Activated CD8-positive, alpha-beta T cell treated with anti-CD3 and anti-CD28 coated beads for 36 hours (primary cell): ENCODE measurements at places on chromosomes 1 and 21. TPM values are rescaled to one million over a fixed set of nuclear protein-coding genes. Genes with fewer than 3 reads are reported as not detected.

Gene MAP3K6
- total RNA-seq, result 8.3 TPM

Gene CELA3B
- total RNA-seq, result not detected

Gene PPIAL4G
- total RNA-seq, result not detected

Gene AUNIP
- 10.3 TPM for total RNA-seq

Gene SCCPDH
- 41.7 TPM for total RNA-seq

Gene FCRL2
- not detected for total RNA-seq

Gene MEX3A
- 0.45 TPM for total RNA-seq

Gene SLC30A10
- total RNA-seq, result not detected

Gene SPRR2E
- not detected for total RNA-seq

Gene CDA
- total RNA-seq, result not detected

DNA sequence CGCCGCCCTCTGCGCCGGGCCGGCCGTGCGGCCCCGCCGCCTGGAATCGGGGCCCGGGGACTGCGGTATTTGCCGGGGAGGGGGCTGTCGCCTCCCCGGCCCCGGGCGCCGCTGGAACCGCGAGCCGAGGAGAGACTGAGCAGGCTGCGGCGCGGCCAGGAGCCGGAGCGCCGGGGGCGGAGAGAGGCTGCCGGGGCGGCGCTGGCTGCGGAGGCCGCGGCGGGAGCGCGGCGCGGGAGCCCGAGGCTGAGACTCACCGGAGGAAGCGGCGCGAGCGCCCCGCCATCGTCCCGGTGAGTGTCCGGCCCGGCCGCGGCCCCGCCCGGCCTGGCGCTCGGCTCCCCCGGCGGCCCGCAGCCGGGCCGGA lies 746 bp downstream of the DYRK1A start:
- peaks cover 11% of the 10 kb centered on the region for H3K36me3 ChIP-seq
- peak; percentile 22 for DNase-seq
- H3K4me1 ChIP-seq, result peaks cover 36% of the 10 kb centered on the region
- H3K27me3 ChIP-seq, result no peaks in the 10 kb centered on the region

- H3K4me3 ChIP-seq, result no peak overlapping the region
- H3K4me1 ChIP-seq, result peaks cover 6% of the 10 kb centered on the region
- H3K27ac ChIP-seq, result no peak overlapping the region
- no peak for DNase-seq
- H3K36me3 ChIP-seq, result no peaks in the 10 kb centered on the region
- peaks cover 13% of the 10 kb centered on the region for H3K27me3 ChIP-seq
These were observed 60.0 kb upstream of the TMPRSS2 start for GRCh38 chr21:41567901-41568510.

GRCh38 chr21:32073190-32073589 lies 200.4 kb downstream of the HUNK start:
- no peaks in the 10 kb centered on the region for H3K27me3 ChIP-seq
- no peak overlapping the region for H3K27ac ChIP-seq
- H3K36me3 ChIP-seq, result no peaks in the 10 kb centered on the region

GRCh38 chr1:25055961-25056360 lies 125.9 kb upstream of the RUNX3 start:
- no peak overlapping the region for H3K27ac ChIP-seq
- no peak overlapping the region for H3K4me3 ChIP-seq
- peaks cover 3% of the 10 kb centered on the region for H3K27me3 ChIP-seq
- no peak for DNase-seq

- H3K4me3 ChIP-seq, result no peak overlapping the region
- H3K27me3 ChIP-seq, result peaks cover 6% of the 10 kb centered on the region
- no peaks in the 10 kb centered on the region for H3K4me1 ChIP-seq
- H3K36me3 ChIP-seq, result no peaks in the 10 kb centered on the region
These were observed 79.5 kb upstream of the SLC45A1 start for GRCh38 chr1:8238141-8239038.

- DNase-seq, result no peak
- H3K27ac ChIP-seq, result no peak overlapping the region
- no peak overlapping the region for H3K4me3 ChIP-seq
- no peaks in the 10 kb centered on the region for H3K27me3 ChIP-seq
- H3K36me3 ChIP-seq, result no peaks in the 10 kb centered on the region
These were observed 33.7 kb downstream of the PSEN2 start for GRCh38 chr1:226903819-226904716.

DNA sequence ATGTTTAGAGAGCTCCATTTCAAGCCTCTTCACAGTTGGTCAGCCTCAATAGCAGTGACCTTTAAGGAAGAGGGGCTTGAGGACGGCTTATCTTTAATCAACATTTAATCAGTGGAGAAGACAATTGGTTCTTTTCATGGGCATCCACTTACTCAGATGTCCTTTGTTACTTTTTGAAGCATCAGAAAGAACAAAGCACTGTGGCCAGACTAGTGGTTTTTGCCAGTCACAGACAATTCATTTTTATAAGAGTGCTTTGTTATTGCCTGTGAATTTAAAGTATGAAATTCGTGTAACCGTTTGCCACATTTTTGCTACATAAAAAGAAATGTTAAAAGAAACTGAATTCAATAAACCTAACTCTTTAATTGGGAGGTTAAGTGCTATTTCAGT lies 222.8 kb downstream of the TPR start:
- DNase-seq, result no peak
- no peaks in the 10 kb centered on the region for H3K4me1 ChIP-seq
- H3K27ac ChIP-seq, result no peak overlapping the region
- H3K4me3 ChIP-seq, result no peak overlapping the region
- H3K27me3 ChIP-seq, result peaks cover 10% of the 10 kb centered on the region

DNA sequence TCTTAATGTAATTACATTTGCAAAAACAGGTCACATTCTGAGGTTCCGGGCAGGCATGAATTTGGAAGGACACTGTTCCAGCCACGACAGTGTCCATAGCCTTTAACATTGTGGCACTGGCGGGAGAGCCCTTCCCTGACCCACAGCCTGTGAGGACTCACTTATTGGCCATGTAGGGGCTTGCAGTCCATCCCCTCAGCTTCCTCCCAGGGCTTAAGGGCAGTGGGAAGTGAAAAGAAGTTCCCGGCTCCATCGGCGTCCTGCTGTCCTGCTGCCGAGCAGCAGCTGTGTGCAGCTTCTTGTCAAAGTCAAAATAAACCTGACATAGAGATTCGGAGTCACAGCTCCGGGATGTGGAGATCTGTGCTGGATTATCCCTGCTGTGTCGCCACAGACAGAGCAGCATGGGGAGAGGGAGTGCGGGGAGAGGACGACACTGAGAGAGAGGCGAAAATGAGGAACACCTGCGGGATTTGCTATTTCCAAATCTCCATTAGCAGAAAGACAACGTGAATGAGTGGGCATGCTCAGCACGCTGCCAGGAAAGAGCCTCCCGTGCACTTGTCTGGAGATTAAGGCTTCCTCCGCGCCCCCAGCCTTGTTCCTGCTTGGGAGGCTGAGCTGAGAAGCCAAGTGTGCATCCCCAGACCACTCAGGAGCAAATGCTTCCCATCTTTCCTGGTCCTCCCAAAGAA lies 260.3 kb downstream of the ASTN1 start:
- DNase-seq, result no peak
- no peaks in the 10 kb centered on the region for H3K4me1 ChIP-seq
- H3K27me3 ChIP-seq, result no peaks in the 10 kb centered on the region

DNA sequence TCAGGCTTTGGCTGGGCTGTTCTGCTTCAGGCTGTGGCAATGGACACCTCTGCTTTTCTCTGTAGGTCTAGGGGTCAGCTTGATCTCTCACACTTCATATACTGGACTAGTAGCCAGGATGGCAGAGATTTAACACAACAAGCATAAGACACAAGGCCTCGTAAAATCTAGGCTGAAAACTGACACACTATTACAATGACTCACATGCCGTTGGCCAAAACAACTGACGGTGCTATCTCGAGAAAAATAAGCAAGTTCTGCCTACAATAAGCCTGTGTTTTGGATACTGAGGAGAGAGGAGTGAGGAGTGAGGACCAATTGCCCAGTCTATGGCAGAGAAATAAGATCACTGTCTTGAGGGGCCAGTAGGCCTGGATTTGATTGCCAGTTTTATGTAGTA lies 840.7 kb upstream of the ADAMTS5 start:
- no peaks in the 10 kb centered on the region for H3K27me3 ChIP-seq
- DNase-seq, result no peak
- no peaks in the 10 kb centered on the region for H3K36me3 ChIP-seq
- no peak overlapping the region for H3K27ac ChIP-seq
- H3K4me3 ChIP-seq, result no peak overlapping the region

DNA sequence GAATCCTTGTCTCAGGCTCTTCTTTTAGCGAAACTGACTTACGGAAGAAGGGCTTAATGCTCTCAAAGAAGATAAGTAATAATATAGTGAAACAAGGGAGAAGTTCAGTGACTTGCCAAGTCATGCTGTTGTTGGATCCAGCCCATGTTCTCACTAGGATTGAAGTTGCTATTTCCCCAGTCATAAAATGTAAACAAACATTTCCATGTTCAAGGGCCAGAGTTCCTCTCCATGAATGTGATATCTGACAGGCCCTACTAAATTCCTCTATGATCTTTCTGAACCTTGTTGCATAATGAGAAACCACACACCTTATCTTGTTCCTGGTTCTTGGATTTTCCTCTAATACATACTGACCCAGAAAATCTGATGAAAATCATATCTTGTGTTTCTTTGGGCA lies 876.5 kb upstream of the B3GALT2 start:
- peaks cover 15% of the 10 kb centered on the region for H3K36me3 ChIP-seq
- no peak for DNase-seq
- H3K27me3 ChIP-seq, result no peaks in the 10 kb centered on the region
- H3K4me3 ChIP-seq, result no peak overlapping the region

- no peak overlapping the region for H3K4me3 ChIP-seq
- DNase-seq, result no peak
- H3K4me1 ChIP-seq, result peaks cover 41% of the 10 kb centered on the region
- no peaks in the 10 kb centered on the region for H3K27me3 ChIP-seq
These were observed 12.2 kb downstream of the AKIRIN1 start for GRCh38 chr1:39003281-39003680.

DNA sequence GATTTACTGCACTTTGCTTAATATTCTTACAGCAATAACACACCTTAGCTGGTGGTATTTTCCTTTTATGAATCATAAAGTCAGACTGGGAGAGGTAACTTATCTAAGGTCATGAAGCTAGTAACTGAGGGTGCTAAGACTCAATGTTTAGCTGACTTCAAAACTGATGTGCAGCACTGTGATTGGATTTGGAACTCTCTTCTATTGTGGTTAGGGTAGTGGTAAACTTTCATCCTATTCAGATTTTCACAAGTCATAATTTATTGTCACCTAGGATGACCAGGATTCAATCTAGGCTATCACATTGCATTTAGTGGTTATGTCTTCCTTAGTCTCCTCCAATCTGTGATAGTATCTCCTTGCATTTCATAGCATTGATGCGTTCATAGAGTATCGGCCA lies 18.9 kb downstream of the EPB41 start:
- H3K27me3 ChIP-seq, result no peaks in the 10 kb centered on the region
- H3K36me3 ChIP-seq, result peaks cover 14% of the 10 kb centered on the region
- peaks cover 70% of the 10 kb centered on the region for H3K4me1 ChIP-seq
- peak overlapping the region; percentile 40 for H3K27ac ChIP-seq
- no peak overlapping the region for H3K4me3 ChIP-seq
- DNase-seq, result no peak

DNA sequence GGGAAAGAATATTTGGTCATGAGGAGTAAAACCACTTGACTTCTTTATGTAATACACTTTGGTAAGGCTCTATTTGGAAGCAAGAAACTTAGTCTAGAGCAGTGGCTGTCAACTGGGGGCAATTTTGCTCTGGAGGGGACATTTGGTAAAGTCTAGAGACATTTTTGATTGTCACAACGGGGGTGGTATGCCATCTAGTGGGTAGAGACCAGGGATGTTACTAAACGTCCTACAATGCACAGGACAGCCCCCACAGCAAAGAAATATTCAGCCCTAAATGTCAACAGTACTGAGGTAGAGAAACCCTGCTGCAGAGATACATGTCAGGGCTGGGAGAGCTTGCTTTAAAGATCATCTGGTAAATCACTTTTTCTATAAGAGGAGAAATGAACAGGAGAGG lies 13.5 kb downstream of the FUCA1 start:
- H3K4me3 ChIP-seq, result no peak overlapping the region
- DNase-seq, result peak; percentile 42
- H3K27ac ChIP-seq, result no peak overlapping the region
- H3K4me1 ChIP-seq, result no peaks in the 10 kb centered on the region
- peaks cover 7% of the 10 kb centered on the region for H3K36me3 ChIP-seq

DNA sequence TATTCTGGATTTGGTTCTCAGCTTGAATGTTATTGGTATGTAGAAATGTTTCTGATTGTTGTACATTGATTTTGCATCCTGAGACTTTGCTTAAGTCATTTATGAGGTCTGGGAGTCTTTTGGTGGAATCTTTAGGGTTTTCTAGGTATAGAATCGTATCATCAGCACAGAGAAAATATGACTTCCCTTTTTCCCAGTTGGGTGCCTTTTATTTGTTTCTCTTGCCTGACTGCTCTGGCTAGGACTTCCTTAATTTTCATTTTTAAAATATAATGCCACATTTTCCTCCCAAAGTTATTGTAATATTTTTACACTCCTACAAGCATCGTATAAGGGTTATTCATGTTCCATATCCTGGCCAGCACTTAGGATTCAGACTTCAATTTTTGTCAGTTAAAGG lies 111.1 kb downstream of the FNBP1L start:
- H3K27me3 ChIP-seq, result peaks cover 8% of the 10 kb centered on the region
- no peaks in the 10 kb centered on the region for H3K36me3 ChIP-seq
- no peak overlapping the region for H3K27ac ChIP-seq
- H3K4me1 ChIP-seq, result peaks cover 8% of the 10 kb centered on the region
- DNase-seq, result no peak

GRCh38 chr1:72241397-72241796 lies 40.9 kb downstream of the NEGR1 start:
- no peaks in the 10 kb centered on the region for H3K36me3 ChIP-seq

- peaks cover 21% of the 10 kb centered on the region for H3K4me1 ChIP-seq
- no peak overlapping the region for H3K4me3 ChIP-seq
- H3K27me3 ChIP-seq, result no peaks in the 10 kb centered on the region
- H3K36me3 ChIP-seq, result peaks cover 39% of the 10 kb centered on the region
These were observed 14.9 kb downstream of the MAP7D1 start for GRCh38 chr1:36170643-36171412.

- H3K4me3 ChIP-seq, result no peak overlapping the region
- no peaks in the 10 kb centered on the region for H3K4me1 ChIP-seq
- H3K36me3 ChIP-seq, result no peaks in the 10 kb centered on the region
- peaks cover 3% of the 10 kb centered on the region for H3K27me3 ChIP-seq
- no peak for DNase-seq
These were observed 59.0 kb downstream of the SYT6 start for GRCh38 chr1:114094675-114095074.

GRCh38 chr1:204676043-204676442 lies 9.5 kb downstream of the LRRN2 start:
- DNase-seq, result no peak
- H3K27me3 ChIP-seq, result peaks cover 4% of the 10 kb centered on the region
- H3K36me3 ChIP-seq, result no peaks in the 10 kb centered on the region
- no peak overlapping the region for H3K27ac ChIP-seq
- no peak overlapping the region for H3K4me3 ChIP-seq

- no peak overlapping the region for H3K4me3 ChIP-seq
- no peak overlapping the region for H3K27ac ChIP-seq
- no peaks in the 10 kb centered on the region for H3K27me3 ChIP-seq
- no peak for DNase-seq
- no peaks in the 10 kb centered on the region for H3K4me1 ChIP-seq
These were observed 314.8 kb upstream of the CXADR start for GRCh38 chr21:17197996-17198395.

GRCh38 chr1:158075078-158075477 lies 81.6 kb downstream of the KIRREL1 start:
- H3K4me3 ChIP-seq, result no peak overlapping the region
- no peaks in the 10 kb centered on the region for H3K36me3 ChIP-seq
- no peak for DNase-seq
- no peaks in the 10 kb centered on the region for H3K27me3 ChIP-seq
- no peak overlapping the region for H3K27ac ChIP-seq

- H3K27ac ChIP-seq, result no peak overlapping the region
- no peak for DNase-seq
- no peaks in the 10 kb centered on the region for H3K36me3 ChIP-seq
- no peak overlapping the region for H3K4me3 ChIP-seq
- no peaks in the 10 kb centered on the region for H3K4me1 ChIP-seq
- H3K27me3 ChIP-seq, result no peaks in the 10 kb centered on the region
These were observed 124.5 kb downstream of the CACHD1 start for GRCh38 chr1:64594446-64594845.
